ENCODE measurements at places on chromosomes 4 and X.

- DNase-seq, result no peak
These were observed 378.5 kb upstream of the ZFP42 start for GRCh38 chr4:187617113-187617512.

DNA sequence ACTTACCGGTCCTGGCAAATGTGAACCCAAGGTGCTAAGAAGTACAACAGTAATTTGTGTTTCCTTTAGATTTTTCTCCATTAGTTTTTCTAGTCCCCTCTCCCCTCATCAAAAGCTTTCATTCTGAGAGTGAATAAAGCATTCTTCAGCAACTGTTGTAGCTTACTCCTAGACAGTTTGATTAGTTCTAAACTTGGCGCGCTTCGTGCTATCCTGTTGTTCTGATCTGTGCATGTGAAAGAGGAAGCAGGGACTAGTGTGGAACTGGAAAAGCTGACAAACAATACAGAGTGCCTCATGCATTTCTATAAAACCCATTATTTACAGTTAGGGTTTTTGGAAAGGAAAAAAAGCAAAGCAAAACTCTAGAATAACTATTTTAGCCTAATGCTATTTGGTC lies 556.9 kb upstream of the SLIT2 start:
- no peak for DNase-seq

GRCh38 chrX:19174401-19175025 lies 52.2 kb upstream of the ADGRG2 start:
- DNase-seq, result peak; percentile 59

DNA sequence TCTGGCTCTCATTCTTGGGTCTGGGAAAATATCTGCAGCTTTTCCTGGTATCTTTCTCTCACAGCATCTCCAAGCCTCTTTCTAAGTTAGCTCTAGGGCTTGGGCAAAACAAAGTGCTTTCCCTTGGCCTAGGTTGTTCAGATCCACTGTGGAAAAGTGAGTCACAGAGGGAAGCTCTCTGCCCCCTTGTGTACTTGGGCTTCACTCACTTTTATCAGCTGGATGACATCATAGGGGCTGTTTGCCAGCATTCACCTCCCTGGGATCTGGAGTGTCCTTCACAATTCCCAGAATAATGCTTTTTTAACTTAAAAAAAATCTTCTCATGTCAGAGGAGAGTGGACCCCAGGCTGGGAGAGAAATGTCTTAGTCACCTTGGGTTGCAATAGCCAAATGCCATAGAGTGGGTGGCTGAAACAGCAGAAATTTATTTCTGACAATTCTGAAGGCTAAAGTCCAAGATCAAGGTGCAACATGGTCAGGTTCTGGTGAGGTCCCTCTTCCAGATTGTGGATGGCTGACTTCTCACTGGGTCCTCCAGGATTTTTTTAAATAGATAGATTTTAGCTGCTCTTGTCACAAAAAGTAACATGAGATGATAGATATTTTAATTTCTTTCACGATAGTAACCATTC lies 247.8 kb downstream of the SH2D1A start:
- no peak for DNase-seq

GRCh38 chr4:17426222-17426621 lies 85.7 kb downstream of the QDPR start:
- DNase-seq, result no peak

DNA sequence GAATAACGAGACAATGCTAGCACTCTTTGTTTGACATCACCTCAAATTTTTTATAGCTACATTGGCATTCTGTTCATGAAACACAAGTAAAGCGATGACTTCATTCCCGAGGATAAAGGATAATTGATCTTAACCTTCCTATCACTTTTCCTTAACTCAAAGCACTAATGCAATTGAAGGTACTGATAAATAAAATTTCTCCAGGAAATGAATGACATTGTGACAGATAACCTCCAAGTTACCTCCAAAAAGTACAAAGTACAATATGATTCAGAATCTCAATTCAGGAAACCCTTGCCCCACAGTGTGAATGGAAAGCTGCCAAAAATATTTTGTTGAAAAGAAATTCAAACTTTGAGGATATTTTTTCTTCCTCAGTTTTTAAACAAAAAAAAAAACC lies 1.8 kb downstream of the PRSS12 start:
- no peak for DNase-seq

DNA sequence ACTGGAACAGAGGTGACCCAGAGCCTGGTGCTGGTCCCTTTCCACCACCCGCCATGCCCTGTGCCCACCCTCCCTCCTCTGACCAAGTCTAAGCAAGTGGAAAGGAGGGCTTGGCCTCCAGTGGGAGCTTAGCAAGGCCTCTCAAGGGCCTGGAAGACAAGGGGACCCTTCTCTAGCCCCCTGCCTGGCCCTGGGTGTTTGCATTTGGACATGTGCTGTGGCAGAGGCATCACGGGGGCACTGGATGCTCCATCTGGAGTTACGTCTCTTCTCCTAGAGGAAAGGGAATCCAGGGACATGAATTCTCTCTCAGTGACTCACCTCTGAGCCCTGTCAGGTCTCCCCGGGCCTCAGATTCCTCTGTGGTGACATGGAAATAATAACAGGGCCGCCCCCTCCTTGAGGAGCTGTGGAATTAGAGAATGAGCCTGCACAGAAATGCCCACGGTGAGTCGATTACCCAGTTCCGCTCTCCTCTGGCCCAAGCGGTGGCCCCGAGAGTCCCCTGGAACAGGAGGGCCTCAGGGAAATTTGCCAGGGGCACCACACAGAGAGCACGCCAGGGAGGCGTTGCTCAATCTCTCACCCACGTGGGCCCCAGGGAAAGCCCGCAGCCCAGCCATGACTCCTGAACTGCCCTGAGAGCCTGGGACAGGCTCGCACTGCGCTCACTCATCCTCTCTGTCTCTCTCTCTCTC lies 189.6 kb downstream of the BCOR start:
- DNase-seq, result peak; percentile 81

DNA sequence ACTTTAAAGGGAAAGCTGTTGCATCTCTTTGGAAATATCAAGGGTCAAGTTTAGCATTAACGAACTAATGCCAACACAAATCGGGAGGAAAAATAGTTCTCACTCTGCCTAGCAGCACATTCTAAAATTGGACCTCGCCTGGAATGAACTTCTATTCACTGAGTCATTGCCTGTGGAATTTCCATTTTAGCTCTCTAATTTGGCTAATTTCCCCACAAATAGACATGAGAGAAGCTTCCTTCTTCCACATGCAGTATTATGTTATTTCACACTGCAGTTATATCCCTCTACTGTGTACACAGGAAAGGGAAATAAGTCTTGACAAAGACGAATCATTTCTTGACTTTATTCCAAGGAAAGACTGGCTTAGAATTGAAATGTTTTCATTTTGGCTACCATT lies 9.3 kb downstream of the ZXDA start:
- DNase-seq, result no peak

- no peak for DNase-seq
These were observed 108.7 kb upstream of the PACRGL start for GRCh38 chr4:20591571-20591970.

DNA sequence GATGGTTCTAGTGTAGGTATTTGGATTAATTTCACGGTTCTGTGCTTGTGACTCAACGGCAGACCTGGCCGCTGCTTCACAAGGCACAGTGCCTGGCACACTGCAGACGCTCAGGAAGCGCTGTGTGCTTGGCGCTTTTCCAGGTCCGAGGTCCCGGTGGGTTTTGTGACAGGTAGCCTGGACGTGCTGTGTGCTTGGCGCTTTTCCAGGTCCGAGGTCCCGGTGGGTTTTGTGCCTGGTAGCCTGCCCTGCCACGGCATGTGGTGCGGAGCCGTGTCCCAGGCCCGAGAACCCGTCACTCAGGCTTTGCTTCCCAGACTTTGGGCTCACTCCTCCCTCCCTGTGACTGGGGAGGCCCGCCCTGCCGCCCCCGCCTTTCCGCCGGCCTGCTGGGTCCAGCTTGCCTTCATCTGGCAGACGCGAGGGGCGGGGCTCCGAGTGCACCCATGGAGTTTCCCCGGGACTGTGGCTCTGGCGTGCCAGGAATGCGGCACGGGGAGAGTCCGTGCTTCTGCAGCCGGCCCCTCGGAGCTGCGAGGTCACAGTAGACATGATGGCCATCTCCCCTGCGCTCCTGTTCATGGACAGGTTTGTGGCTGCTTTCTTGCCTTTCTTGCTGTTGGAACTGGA lies 44.2 kb downstream of the TBC1D14 start:
- DNase-seq, result no peak

DNA sequence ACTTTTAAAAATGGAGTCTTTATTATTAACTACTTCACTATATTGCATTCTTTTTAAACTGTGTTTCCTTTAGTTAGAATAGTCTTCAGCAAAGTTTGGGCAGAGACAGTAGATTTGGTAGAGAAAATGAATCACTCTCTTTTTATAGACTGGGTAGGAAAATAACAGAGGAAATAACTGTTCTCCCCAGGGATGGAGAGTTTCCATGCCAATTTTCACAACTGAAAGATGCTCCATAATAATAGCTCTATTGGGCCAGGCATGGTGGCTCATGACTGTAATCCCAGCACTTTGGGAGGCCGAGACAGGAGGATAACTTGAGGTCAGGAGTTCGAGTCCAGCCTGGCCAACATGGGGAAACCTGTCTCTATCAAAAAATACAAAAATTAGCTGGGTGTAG lies 13.1 kb downstream of the HSD17B13 start:
- DNase-seq, result no peak

DNA sequence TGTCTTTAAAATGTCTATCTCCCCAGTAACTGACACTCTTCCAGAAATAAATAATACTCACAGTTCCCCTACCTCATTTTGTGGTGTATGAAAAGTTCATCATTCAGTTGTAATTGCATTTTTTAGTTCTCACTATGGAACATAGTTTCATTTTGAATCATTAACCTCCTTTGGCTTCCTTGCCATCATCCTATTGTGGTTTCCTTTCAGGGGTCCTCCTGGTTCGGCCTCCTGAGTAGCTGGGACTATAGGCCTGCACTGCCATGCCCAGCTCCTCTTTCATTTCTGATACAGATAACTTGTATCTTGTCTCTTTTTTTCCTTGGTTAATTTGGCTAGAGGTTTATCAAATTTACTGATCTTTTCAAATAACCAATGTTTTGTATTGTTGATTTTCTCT lies 23.1 kb upstream of the BLTP1 start:
- DNase-seq, result no peak

DNA sequence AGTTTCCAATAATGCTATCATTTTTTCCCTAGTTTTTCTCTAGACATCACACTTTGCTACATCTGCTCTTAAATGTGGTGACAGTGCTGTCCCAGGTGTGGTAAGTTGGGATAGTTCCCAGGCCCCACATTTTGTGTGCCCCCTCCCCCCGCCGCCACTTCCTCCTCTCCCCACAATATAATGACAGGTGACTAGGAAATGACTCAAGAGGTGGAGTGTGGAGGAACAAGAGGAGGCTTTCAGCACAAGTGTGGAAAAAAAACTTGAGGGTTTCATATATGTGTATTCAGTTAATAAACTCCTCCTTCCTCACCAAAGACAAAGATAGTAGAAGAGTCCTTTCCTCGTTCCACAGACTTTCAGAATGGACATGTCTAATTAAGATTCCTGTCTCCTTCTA lies 18.3 kb upstream of the IL21 start:
- DNase-seq, result no peak

DNA sequence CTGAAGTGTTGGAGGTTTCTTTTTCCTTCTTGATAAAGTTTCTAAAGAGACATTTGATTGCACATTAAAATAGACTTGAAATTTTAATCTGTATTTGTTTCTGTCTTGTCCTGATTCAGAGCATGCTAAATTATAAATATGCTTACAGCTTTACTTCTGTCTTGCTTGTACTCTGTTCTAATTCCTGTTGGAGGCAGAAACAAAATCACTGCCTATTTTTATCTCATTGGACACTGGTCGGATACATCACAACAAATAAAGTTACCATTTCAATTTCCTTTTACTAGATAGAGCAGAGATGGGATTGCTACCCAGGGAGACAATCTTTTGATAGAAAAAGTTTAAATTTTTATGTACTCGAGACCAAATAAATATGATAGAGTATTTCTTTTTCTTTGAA lies 6.9 kb downstream of the ANK2 start:
- DNase-seq, result no peak

Measured in RWPE2 (cell line).